Activated T-helper 1 cell treated with Interleukin-2 at 50 U/mL for 16 hours (primary cell): ENCODE measurements at places on chromosomes 2 and 18.

DNA sequence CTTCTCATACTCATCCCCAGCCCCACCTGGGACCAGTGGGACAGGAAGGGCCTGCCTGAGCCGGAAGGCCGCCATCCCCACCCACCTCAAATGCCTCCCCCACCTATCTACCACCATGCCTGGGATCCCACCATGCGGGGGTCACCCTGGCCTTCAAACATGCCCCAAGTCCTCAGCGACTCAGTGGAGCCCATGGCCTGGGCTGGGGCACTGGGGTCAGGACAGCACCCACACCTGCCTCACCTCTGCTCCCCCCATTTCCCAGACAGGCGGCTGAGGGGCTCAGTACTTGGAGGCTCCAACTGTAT, 7.6 kb downstream of the INHBB start:
- no peak for DNase-seq

DNA sequence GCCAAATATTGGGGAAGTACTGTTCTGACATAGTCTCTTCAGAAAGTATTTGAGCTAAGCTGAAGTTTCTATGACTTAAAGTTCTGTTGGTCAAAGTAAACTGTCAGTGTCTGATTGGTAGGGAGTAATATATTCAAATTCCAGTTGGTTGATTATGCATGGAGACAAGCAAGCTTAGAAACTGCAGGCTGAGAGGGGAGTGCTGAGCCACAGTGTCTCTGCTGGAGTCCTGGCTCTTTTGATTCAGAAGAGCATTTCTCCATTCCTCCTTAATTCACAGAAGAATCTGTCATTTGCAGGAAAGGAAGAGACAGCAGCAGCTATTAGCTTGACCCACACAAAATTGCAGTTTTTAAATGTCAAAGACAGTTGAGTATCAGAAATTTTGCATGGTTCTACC, 201.4 kb upstream of the TMEM200C start:
- DNase-seq: no peak

DNA sequence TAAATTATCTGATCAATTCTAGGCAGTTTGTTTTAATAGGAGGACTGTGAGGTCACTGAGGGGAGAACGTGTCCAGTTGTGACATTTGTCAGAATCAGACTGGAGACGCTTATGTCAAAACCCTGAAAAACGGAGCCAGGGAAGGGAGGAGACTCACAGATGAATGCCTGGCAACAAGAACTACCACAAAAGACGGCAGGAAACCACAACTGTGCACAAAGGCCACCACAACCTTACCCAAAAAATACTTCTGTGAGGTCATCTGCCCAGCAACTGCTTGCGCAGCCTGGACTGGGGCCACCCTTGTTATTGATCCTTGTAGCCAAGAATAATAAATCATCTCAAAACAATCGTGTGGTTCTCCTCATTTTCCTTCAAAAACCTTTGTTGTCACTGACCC, 173.0 kb upstream of the ALKAL2 start:
- peak; percentile 20 for DNase-seq

- DNase-seq: no peak
Measured at GRCh38 chr2:164979113-164979512, 23.8 kb upstream of the SLC38A11 start.

GRCh38 chr2:233092432-233093165, 32.5 kb downstream of the INPP5D start:
- no peak for DNase-seq

DNA sequence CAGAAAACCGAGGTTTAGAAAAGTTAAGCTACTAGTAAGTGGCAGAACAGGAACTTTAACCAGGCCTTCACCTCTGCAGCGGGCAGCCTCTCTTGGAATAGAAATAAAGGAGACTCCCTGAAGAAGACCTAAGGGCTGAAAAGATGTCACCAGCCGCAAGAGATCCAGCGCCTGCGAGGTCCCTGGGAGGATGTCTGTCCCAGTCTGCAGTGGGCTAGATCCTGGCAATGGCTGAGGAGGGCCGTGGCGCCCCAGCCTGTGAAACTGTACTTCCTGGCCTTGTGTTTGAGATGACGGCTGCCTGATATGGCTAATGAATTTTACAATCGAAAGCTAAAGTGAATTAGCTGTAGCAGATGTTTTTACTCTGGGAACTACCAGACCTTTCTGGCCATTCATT, 300.6 kb upstream of the SALL3 start:
- DNase-seq: no peak

DNA sequence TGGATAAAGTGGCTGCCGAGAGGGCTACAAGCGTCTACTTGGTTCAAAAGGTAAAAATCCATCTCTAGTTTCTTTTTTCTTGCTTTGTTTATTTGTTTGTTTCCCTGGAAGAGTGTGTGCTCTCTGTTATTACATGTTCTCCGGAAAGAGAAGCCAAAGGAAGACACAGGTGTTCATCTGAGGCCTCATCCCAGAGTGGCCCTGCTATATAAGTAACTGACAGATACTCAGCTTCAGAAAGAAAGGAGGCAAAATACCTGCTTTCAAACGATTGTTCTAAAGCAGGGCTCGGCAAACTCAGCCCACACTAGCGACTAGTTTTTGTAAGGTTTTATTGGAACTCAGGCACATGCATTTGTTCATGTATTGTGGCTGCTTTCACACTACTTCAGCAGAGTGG, 140.0 kb upstream of the ALPP start:
- DNase-seq: no peak

DNA sequence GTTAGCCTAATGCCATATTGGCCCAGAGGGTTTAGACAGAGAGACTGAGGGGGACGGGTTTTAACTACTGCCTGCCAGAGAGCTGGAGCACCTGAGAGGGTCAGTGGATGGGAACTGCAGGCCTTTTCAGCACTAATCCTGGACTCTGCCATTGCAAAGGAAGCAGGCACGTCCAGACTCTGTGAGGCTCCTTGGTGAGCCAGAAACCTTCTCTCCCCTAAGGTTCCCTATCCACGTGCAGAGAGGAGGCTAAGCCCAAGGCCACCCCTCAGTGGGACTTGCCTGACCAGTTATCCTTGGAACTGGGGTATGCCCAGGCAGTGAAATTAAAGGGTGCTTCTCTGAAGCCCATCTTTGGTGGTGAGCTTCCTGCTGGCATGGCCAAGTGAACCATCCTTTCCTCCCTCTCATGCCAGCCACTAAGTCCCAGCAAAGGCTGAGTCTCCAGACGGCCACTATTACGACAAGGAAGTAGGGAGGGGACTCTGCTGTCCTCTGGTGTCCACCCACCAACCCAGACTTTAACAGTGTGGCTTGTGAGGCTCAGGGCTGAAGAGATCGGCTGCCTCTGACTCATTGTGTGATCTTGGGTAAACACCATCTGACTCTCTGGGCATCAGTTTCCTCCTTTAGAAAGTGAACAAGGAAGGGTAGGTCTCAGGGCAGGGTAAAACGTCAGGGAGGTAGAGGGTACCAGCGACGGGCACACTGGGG, 3.9 kb upstream of the MLPH start:
- DNase-seq: no peak

GRCh38 chr2:123530004-123530403, 495.1 kb upstream of the CNTNAP5 start:
- DNase-seq: no peak

- no peak for DNase-seq
Measured at GRCh38 chr18:50749421-50749820, 70.4 kb downstream of the MRO start.
